ENCODE measurements at places on chromosomes 5 and 9.
A peak's percentile ranks its signal among the peaks of the same experiment; 100 is the strongest.

DNA sequence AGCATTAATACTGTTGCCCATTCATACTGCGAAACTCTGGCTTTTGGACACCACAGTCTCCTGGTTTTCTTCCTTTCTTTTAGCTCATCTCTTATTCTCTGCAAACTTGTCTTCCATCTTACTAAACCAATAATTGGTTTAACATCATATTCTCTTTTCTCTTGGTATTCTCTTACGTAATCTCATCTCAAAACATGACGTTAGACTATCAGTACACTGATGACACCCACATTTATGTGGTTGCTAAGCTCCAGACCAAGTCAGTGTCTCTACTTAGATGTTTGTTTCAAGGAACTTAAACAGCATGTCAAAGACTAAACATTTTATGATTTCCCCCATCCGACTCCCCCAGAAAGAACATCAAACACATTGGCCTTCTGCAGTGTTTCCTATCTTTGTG is 2.1 kb downstream of the PRRC1 start:
- no peak for DNase-seq

GRCh38 chr5:19903611-19904010 is 84.4 kb downstream of the CDH18 start:
- DNase-seq, result no peak

DNA sequence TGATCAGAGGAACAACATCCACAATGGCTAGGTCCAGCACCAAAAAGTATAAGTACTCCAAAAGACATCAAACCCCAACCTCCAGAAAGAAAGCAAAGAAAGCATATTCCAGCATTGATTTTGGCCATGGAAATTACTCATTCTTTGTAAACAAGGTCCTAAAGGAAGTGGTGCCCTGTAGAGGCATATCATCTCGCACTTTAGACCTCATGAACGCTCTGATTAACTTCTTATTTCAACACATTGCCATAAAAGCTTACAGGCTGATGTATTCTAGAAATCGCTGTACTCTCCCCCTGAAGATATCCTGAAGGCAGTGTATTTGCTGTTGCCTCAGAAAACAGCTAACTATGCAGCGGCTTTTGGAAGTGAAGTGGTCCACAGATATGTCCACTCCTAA is 82.7 kb upstream of the TNPO1 start:
- no peak for DNase-seq

- no peak for DNase-seq
Measured at GRCh38 chr5:179805529-179806249, 977 bp downstream of the MGAT4B start.

GRCh38 chr9:133994353-133995011 is 2.4 kb upstream of the VAV2 start:
- no peak for DNase-seq

- no peak for DNase-seq
Measured at GRCh38 chr9:126205265-126205664, 121.4 kb upstream of the MVB12B start.

GRCh38 chr5:54457094-54457862 is 1.8 kb downstream of the HSPB3 start:
- DNase-seq, result peak; percentile 70

DNA sequence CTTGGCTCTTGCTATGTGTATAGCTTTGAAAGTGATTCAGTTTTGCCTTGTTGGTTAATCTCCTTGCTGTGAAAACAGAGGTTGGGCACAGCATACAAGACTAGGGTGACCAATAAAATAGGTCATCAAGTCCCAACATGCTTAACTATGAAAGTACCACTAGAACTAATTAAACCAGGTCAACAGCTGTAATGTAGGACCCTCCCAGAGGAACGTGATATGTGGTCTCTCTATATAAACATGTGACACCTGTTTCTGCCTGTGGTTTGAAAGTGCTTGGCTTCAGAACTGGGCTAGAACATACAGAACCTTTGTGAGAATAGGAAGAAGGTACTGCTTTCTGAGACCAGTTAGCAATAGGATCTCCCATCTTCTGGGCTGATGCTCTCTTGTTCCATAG is 297.1 kb downstream of the FBXL7 start:
- DNase-seq, result no peak

- DNase-seq, result peak; percentile 26
Measured at GRCh38 chr9:36928670-36929349, 105.3 kb downstream of the PAX5 start.

GRCh38 chr5:152246401-152246800 is 158.7 kb downstream of the NMUR2 start:
- no peak for DNase-seq

GRCh38 chr5:96016216-96016615 is 54.6 kb upstream of the ELL2 start:
- DNase-seq, result no peak

DNA sequence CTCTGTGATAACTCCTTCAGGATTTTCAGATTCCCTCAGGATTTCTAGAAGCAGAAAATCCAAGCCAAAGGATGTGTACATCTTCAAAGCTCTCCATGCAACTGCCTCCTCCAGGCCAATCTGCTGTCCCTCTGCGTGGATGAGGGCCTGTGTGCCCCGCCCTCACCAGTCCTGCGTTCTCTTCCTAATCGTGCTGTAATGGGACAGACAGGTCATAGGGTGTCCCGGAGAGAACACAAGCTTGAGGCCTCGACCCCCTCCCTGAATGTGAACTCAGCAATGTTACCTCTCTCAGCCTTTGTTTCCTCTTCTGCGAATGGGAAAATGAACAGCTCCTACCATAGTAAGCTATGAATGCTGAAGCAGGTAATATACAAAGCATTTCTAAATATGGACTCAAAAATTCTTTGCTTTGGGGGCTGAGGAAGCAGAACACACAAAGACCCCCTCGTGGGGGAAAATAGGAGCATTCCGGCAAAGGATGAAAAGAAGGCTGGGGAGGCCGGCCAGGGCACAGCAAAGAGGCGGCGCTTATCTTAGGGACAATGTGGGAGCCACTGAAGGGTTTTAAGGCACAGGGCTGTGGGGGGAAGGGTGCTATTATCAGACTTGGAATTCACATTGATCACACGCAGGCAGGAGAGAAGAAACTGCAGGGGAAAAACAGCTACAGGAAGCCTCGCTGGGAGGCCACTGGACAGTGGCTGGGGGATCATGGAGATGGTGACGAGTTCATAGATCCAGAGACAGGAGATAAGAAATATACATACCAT is 57.2 kb upstream of the FBXW11 start:
- DNase-seq, result no peak

- no peak for DNase-seq
Measured at GRCh38 chr5:63805151-63805550, 157.1 kb downstream of the HTR1A start.

DNA sequence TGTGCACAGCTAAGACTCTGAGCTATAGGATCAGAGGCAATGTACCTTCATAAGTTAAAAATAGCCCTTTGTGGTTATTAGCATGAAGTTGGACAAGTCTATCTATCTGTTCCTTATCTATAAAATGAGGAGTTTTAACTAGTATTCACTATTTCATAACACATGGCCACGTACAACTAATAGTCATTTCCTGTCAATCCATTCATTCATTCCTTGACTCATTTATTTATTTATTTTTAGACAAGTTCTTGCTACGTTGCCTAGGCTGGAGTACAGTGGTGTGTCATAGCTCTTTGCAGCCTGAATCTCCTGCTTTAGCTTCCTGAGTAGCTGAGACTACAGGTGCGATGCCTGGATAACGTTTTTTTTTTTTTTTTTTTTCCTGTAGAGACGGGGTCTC is 92.1 kb downstream of the NR3C1 start:
- peak; percentile 32 for DNase-seq

- no peak for DNase-seq
Measured at GRCh38 chr9:18805386-18805785, 227.6 kb downstream of the SAXO1 start.

GRCh38 chr9:16175461-16175860 is 622.6 kb downstream of the CCDC171 start:
- DNase-seq, result no peak

DNA sequence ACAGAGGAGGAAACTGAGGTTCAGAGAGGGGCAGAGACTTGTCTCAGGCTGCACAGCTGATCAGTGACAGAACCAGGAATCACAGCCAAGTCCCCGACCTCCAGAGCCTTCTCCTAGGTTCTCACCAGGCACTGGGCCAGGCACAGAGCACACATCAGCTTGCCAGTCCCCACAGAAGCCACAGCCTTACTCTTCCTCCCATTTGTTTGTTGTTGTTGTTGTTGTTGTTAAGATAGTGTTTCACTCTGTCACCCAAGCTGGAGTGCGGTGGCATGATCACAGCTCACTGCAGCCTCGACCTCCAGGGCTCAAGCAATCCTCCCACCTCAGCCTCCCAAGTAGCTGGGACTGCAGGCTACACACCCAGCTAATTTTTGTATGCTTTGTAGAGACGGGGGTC is 41.4 kb downstream of the NAIF1 start:
- no peak for DNase-seq

DNA sequence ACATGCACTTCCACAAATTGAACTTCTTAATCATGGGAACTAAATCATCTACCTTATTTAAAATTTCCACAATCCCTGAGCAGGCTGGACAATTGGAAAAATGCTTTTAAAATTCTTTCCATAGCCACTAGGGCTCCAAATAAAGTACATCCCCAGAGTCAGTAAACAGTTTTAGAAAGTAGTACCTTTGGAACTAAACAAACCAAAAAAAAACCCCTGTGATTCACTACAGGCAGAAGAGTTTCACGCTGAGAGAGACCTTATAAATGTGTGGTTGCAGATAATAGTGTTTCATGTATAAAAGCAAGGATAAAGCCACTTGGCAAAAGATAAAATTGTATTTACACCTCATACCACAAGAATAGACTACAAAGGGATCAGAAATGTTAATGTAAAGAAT is 11.8 kb upstream of the HMGCR start:
- DNase-seq, result no peak

DNA sequence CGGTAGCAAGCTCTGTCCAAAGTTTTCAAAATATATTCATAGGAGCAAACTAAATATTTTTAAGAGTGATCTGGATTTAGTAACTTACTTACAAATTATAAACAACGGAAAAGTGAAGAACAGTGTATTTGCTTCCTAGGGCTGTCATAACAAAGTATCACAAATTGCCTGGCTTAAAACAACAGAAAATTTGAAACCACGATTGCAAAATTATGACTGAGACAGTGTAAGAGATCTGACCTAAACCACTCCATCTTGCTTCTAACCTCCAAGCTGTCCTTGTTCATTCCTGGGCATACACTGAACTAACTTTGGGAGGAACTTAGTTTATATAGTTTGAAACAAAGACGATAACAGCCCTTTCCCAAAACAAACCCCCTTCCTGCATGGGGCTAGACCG is 202.0 kb upstream of the CDH6 start:
- no peak for DNase-seq

- no peak for DNase-seq
Measured at GRCh38 chr5:169875731-169876130, 104.6 kb downstream of the INSYN2B start.

- no peak for DNase-seq
Measured at GRCh38 chr5:120632430-120632829, 168.3 kb downstream of the PRR16 start.

DNA sequence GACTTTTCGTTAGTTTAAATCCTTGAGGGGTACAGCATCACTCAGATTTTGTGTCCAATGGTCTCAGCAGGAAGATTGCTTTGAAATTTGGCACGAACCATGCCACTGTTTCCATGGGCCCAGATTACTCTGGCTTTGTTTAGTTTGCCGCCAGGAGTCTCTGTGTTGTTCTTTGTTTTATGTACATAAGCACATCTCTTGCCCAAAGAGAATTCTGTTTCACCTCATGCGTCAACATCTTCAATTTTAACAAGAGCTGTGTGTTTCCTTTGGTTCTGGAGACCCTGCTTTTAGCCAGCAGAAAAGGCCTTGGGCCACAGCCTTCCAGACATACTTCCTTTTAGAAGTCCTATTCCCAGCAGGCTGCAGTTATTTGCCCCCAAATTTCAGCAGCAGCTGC is 62.4 kb downstream of the TNPO1 start:
- no peak for DNase-seq

GRCh38 chr5:120538644-120539043 is 74.5 kb downstream of the PRR16 start:
- DNase-seq, result peak; percentile 14

DNA sequence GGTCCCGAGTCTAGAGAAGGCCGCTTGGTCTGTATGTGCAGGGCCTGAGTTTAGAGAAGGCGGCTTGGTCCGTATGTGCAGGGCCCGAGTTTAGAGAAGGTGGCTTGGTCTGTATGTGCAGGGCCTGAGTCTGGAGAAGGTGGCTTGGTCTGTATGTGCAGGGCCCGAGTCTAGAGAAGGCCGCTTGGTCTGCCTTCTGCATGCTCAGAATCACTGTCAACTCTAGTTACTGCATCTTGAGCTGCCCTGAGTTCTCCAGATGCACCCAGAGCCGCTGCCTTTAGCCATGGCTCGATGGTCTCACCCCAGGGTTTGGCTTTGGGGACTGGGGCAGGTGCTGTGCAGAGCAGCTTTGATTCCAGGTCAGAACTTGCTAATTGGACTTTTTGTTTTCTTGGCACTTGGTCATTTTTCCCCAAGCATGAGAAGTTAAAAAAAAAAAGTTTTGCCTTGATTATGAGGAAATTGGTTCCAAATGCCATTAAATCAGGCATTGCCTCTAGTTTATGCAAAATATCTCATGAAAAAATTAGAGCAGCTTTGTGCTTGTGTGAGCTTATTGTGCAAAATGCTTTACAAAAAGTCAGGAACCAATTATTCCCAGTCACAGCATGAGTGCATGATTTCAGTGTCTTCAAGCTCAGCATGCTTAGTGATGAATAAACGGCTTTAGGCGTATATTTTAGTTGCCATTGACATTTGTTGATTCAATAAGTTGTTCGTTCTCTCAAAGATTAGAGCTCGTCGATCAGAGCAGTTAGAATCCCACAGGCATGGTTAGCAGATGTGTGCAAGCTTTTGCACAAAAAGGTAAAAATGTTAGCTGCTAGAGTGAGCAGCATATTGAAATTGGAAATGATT is 25.4 kb upstream of the EXOC3 start:
- no peak for DNase-seq

DNA sequence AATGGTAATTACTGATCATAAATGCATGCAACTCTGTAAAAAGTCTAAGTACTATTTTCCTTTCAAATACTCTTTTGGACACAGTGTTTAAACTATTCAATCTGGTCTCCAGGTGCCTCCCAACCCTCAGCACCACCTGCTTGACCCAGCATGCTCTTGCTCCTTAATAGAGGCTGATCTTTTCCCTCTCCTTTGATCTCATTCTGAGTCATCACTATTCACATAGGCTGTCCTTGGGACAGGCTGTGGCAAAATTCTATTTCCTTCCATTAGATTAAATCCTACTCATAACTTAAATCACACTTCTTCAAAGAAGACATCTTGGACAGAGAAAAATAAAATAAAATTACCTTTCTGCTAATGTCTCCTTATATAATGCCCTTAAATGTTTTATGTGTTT is 199.4 kb upstream of the ST8SIA4 start:
- DNase-seq, result no peak

- DNase-seq, result no peak
Measured at GRCh38 chr9:4979239-4979638, 5.8 kb upstream of the JAK2 start.

GRCh38 chr5:110865400-110866094 is 126.7 kb downstream of the SLC25A46 start:
- DNase-seq, result no peak

- no peak for DNase-seq
Measured at GRCh38 chr9:36134761-36135505, 1.6 kb upstream of the GLIPR2 start.

- DNase-seq, result no peak
Measured at GRCh38 chr5:157470631-157471030, 10.6 kb downstream of the NIPAL4 start.

All from fibroblast of skin of left biceps (primary cell).